ENCODE measurements at places on chromosomes 5 and 9.

DNA sequence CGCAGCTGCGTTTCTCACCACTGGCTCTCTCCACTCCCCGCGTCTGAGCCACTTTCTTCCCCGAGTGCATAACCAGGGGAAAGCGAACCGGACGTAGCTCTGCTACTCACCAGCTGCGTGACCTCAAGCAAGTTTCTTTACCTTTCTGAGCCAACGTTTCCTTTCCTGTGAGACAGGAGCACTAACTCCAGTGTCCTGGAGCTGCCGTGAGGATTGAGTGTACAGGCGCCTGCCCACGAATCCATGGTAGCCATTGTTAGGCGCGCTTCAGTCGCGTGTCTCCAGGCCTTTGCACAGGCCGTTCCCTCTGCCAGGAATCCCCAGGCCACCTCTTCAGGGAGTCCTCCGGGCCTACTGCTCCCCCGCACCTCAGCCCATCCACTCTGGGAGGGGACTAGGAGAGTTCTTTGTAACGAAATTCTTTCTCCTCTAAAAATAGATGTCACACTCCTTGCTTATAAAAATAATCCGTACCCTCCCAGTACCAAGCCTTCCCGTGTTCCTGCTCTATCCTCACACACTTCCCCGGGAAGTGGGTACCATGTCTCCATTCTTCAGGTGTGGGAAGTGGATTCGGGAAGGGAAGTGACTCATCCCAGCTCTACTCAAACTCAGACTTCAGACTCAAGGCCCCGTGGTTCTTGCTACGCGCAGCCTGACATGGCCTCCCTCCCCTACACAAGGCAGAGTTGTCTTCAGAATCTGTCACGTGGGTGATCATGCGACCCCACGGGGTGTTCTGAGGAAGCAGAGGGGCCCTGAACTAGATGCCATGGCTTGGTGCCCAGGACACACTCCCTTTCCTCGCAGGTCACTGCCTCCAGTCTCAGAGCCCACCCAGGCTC, 16.1 kb upstream of the CRB2 start:
- DNase-seq: peak; percentile 22

DNA sequence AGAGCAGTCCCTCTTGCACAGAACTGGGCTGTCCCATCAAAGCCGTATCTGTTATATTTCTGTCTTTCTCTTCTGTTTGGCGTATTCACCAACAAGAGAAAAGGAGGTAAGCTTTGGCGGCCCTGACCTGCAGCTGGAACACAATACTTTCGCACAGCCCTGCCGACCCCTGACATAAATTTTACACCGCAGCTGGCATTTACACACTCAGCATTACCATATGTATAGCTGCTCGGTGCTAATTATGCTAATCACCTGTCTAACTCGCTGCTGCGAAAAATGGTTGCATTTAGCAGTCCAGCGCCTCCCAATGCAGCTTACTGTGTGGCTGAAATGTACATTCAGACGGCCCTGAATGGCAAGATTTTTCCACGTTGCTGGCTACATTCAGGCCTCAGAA, 20.8 kb downstream of the PTCH1 start:
- no peak for DNase-seq

DNA sequence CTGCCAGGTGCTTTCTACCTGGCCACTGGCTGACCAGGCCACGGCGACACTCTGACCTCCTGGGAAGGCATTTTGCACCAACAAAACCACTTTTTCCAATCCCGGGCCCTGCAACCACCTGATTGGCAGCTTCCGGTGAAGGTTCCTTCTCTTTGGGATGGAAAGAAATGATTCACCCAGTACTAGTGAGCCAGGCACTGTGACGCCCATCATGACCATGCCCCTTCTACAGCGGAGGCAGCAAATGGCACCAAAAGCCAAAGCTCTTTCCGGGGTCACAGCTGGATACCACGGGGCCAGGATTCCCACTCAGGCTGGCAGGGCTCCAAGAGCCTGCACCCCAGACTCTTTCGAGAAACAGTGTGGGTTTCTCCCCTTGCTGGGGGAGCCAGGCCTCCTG, 4.7 kb downstream of the NOTCH1 start:
- DNase-seq: no peak

- no peak for DNase-seq
These were observed 1854.6 kb upstream of the WWC1 start for GRCh38 chr5:166436872-166437271.

GRCh38 chr9:70420441-70421271, 6.2 kb upstream of the KLF9 start:
- no peak for DNase-seq

DNA sequence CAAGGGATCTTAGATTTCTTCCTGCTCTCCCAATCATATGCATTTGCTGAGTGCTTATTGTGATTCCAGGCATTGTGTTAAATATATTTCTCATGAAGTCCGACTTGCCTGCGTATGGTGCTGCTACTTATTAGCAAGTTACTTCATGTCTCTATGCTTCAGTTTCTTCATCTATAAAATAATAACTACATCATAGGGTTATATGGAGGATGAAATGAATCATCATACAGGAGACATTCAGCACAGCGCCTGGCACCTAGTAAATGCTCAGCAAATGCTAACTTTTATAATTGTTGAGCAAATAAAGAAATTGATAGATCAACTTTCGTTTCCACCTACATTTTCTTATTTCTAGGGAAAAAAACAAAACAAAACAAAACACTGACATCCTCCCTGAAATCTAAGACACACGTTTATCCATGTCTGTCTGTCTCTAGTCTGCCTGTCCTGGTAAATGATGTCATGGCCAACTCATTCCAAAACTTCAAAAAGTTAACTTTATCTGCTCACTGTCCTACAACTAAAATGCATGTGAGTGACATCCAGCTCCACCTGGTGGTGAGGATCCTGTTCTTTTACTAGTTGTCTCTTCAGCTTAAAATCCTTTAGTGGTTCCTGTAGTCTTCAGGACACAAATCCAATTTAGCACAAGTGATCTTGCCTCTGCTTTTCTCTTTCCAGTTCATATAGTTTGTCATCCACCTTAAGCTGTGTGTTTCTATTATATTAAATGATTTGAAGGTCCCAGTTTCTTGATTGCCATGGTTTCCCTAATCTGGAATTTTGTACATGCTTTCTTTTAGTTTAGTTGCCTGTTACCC, 27.7 kb downstream of the PPP3R2 start:
- DNase-seq: peak; percentile 8

DNA sequence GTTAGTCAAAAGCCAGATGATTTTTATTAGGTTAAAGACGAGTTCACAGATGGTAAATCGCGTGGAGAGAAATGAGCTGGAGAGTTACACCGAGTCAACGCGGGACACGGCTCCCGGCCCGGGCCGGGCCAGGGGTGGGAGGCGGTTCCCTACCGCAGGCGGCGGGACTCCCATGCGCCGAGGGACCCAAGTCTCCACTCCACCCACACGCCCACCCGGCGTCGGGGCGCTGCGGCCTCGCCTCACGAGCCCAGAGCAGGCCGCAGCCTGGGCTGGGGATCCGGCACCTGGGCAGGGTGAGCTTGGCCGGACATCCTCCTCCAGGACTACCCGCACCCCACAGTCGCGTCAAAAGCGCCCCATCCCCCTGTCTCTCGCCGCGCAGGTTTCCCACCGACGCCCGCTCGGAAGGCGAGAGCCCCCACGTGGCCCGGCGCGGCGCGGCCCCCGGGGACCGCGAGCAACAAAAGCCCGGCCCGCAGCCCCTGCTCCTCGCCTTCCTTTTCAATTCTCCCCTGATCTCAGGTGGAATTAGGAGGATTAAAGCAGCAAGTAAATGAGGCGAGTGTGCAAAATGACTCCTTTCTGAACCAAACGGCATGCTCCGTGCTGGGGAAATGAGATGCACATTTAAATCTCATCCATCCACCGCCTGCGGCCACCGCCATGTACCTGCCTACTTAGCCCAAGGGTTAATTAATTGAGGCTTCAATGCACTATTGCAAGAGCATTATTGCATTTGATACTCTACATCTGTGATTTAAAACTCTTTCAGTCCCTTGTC, 196.5 kb upstream of the TBCA start:
- no peak for DNase-seq

GRCh38 chr5:164071671-164072070, 566.3 kb downstream of the MAT2B start:
- no peak for DNase-seq

- no peak for DNase-seq
These were observed 101.2 kb upstream of the EFNA5 start for GRCh38 chr5:107771926-107772325.

DNA sequence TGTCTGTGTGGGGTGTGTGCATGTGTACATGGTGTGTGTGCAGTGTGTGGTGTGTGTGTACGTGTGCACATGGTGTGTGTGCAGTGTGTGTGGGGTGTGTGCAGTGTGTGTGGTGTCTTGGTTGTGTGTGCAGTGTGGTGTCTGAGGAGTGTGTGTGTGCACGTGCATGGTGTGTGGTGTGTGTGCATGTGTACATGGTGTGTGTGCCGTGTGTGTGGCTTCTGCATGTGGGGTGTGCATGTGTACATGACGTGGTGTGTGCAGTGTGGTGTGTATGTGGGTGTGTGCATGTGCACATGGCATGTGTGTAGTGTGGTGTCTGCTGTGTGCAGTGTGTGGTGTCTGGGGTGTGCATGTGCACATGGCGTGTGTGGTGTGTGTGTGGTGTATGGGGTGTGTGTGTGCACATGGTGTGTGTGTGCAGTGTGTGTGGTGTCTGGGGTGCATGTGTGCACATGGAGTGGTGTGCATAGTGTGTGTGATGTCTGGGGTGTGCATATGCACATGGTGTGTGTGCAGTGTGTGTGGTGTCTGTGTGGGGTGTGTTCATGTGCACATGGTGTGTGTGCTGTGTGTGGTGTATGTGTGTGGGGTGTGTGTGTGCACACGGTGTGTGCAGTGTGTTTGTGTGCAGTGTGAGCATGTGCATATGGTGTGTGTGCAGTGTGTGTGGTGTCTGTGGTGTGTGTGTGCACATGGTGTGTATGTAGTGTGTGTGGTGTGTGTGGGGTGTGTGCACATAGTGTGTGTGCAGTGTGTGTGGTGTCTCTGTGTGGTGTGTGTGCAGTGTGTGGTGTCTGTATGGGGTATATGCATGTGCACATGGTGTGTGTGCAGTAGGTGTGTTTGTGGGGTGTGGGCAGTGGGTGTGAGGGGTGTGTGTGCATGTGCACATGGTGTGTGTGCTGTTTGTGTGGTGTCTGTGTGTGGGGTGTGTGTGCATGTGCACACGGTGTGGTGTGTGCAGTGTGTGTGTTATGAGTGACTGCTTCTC, 40.6 kb upstream of the ZNG1F start:
- DNase-seq: no peak

DNA sequence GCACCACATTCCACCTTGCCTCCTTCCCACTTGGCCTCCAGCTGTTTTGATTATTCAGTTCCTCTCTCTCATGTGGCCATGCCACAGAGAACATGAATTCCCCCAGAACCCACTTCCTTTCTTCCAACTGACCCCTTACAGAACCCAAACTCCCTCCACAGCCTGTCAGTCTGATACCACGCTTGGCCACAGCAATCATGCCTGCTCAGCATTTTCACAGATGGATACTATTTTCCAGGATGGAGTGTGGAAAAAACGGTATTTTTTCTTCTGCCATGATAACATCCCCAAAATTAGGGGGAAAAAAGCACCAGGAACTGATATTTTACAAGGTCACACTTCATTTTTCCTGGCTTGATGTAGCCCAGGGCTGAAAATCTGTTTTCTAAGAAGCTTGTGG, 34.9 kb upstream of the SLIT3 start:
- DNase-seq: no peak

GRCh38 chr5:140627972-140628371, 5.0 kb downstream of the CD14 start:
- no peak for DNase-seq

DNA sequence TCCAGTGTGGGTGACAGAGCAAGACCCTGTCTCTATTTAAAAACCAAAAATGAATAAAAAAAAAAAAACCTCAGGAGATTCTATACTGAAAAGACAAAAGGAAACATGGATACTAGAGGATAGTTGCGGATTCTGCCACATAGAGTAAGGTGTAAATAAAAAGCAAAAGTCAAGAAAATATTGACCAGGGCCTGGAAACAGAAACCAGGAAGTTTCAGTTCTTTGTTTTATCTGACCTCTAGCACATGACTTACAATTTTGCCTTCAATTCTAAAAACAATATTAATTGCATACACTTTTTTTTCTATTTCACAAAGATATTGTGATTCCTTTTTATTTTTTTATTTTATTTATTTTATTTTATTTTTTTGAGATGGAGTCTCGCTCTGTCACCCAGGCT, 96.2 kb upstream of the NMUR2 start:
- no peak for DNase-seq

DNA sequence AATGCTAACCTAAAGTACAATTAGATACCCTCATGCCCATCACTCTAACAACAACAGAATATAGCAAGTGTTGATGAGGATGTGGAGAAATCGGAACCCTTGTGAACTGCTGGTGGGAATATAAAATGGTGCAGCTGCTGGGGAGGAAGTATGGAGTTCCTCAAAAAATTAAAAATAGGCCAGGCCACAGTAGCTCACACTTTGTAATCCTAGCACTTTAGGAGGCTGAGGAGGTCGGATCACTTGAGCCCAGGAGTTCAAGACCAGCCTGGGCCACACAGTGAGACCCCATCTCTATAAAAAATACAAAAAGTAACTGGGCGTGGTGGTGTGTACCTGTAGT, 18.0 kb upstream of the MRNIP start:
- no peak for DNase-seq

DNA sequence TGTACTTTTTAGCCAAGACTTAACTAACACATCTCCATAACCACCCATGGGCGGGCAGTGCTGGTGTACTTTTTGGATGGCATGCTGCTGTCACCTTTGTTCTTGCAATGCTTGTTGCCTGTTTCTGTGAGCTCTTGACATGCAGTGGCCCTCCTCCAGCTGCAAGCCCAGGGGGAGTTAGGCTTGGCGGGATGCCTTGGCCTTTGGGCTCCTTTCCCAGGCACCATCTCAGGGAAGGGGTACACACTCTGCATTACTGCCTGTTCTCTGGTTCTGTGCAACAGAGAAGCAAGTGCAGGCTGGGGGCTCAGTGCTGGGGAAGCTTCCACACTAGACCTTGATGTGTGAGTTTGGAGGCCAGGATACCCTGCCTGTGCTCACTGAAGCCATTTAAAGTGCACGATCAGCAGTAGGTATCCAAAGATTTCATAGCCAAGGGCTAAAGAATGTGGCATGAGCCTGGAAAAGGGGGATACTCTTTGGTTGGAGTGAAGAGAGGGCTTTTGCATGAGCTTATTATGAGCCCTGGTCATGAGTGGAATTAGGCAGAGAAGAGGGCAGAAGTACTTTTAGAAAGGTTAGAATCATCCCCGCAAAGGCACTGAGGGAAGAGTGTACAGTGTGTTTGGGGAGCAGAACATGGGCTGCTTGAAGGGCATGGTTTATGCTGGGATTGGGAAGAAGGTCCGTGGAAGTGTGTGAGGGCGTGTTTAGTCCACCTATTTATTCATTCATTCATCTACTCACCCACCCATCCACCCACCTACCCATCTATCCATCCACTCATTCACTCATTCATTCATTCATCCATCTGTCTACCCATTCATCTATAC, 22.5 kb downstream of the PSAT1 start:
- DNase-seq: no peak

GRCh38 chr5:6573651-6574101, 59.2 kb downstream of the NSUN2 start:
- no peak for DNase-seq

GRCh38 chr5:83972236-83972635, 251.6 kb upstream of the HAPLN1 start:
- no peak for DNase-seq
